ENCODE measurements at places on chromosomes 6 and 20. TPM values are rescaled to one million over a fixed set of nuclear protein-coding genes. Genes with fewer than 3 reads are reported as not detected.

The ZNF311 gene
- total RNA-seq = 1.4 TPM

- DNase-seq = no peak
- H3K4me1 ChIP-seq = no peaks in the 10 kb centered on the region
- H3K27ac ChIP-seq = no peak overlapping the region
- H3K27me3 ChIP-seq = no peaks in the 10 kb centered on the region
- H3K4me3 ChIP-seq = no peak overlapping the region
Measured at GRCh38 chr6:16618962-16619361, 142.3 kb downstream of the ATXN1 start.

GRCh38 chr20:43537921-43538877 is 20.6 kb upstream of the SGK2 start:
- peak; percentile 66 for DNase-seq
- H3K4me1 ChIP-seq = no peaks in the 10 kb centered on the region

DNA sequence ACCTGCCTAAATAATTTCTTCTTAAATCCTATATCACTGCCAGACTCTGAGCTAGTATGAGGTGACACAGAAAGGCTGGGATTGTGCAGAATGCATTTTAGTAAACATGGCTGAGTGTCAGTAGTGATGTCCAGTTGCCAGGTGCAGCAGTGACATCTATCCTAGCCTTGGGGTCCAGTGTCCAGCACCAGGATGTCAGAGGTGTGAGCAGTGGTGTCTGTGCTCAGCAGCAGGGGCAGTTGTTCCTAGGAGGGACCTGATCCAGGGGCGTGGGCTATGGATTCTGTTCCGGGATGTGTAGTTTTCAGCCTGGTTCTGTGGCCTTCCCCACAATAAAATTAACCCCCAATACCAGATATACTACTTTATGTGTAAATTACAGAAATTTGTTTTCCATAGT is 6.0 kb downstream of the HLA-C start:
- H3K36me3 ChIP-seq = peaks cover 7% of the 10 kb centered on the region
- no peaks in the 10 kb centered on the region for H3K4me1 ChIP-seq
- no peak for DNase-seq

- H3K27me3 ChIP-seq = no peaks in the 10 kb centered on the region
- no peaks in the 10 kb centered on the region for H3K36me3 ChIP-seq
- H3K4me3 ChIP-seq = peak overlapping the region; percentile 12
- peaks cover 25% of the 10 kb centered on the region for H3K4me1 ChIP-seq
- DNase-seq = peak; percentile 91
Measured at GRCh38 chr6:148760568-148761526, 14.0 kb downstream of the UST start.

DNA sequence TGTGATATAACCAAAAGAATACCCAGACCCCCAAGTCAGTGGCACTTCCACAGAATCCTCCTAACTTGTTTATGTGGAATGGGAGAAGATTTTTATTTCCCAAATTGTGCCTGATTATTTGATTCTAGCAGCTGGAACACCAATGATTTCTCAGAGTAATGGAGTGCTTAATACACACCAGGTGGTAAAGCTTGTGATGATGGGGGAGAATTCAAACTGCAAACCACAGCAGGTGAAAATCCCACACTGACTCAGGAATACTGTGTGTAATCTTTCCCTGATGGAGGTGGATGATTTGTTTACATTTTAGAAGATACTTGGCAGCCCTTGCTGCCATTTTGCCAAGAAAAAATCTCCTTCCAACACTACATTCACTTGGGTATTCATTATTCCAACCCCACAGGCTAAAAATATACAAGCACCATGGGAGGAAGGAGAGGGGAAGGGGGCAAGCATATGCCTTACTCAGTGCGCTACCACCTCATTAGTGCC is 212.7 kb upstream of the PLN start:
- no peak overlapping the region for H3K4me3 ChIP-seq
- H3K27me3 ChIP-seq = no peaks in the 10 kb centered on the region
- H3K27ac ChIP-seq = no peak overlapping the region
- DNase-seq = no peak
- H3K36me3 ChIP-seq = no peaks in the 10 kb centered on the region

The NOP56 gene
- total RNA-seq = 53.8 TPM

- H3K27me3 ChIP-seq = no peaks in the 10 kb centered on the region
- H3K36me3 ChIP-seq = no peaks in the 10 kb centered on the region
Measured at GRCh38 chr6:11328613-11329247, 96.3 kb upstream of the NEDD9 start.

The AVP gene
- not detected for total RNA-seq

The LY6G6C gene
- not detected for total RNA-seq

DNA sequence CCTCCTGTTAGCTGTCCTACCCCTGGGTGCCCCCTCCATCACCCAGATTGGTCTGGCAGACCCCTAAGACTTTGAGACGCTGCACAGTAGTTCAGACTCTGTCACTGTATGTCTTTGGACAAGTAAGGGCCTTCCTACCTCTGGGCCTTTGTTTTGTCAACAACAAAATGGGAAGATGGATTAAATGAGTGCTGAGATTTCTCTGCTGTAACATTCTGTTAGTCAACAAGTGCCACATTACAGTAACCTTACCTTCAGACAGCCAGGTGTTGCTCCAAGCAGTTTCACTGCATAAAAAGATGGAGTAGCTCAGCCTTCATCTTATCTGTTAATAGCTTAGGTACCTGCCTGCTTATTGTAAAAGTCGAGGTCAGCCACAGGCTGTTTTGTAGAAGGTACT is 16.0 kb downstream of the CHMP4B start:
- DNase-seq = no peak
- H3K36me3 ChIP-seq = no peaks in the 10 kb centered on the region
- H3K27ac ChIP-seq = no peak overlapping the region
- H3K27me3 ChIP-seq = no peaks in the 10 kb centered on the region

- DNase-seq = no peak
- no peak overlapping the region for H3K27ac ChIP-seq
- no peaks in the 10 kb centered on the region for H3K27me3 ChIP-seq
Measured at GRCh38 chr6:150959166-150959565, 93.7 kb downstream of the MTHFD1L start.

GRCh38 chr6:80227545-80228105 is 121.2 kb downstream of the BCKDHB start:
- H3K27me3 ChIP-seq = no peaks in the 10 kb centered on the region
- H3K27ac ChIP-seq = no peak overlapping the region
- no peaks in the 10 kb centered on the region for H3K36me3 ChIP-seq
- H3K4me3 ChIP-seq = no peak overlapping the region
- DNase-seq = no peak

DNA sequence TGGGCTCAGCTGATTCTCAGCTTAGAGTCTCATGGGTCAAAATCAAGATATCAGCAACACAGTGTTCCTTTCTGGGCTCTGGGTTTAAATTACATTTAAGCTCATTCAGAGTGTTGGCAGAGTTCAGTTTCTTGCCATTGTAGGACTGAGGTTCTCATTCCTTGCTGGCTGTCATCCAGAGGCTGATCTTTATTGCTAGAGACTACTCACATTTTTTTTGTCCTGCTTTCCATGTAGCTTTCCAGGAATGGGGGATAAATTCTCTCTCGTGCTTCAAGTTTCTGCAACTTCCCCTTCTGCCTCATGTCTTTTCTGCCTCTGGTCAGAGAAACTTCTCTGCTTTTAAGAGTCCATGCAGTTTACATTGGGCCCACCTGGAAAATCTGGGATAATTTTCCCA is 86.9 kb downstream of the RFX6 start:
- no peak overlapping the region for H3K4me3 ChIP-seq
- H3K27me3 ChIP-seq = no peaks in the 10 kb centered on the region
- no peak for DNase-seq
- no peaks in the 10 kb centered on the region for H3K36me3 ChIP-seq
- H3K27ac ChIP-seq = no peak overlapping the region
- no peaks in the 10 kb centered on the region for H3K4me1 ChIP-seq

DNA sequence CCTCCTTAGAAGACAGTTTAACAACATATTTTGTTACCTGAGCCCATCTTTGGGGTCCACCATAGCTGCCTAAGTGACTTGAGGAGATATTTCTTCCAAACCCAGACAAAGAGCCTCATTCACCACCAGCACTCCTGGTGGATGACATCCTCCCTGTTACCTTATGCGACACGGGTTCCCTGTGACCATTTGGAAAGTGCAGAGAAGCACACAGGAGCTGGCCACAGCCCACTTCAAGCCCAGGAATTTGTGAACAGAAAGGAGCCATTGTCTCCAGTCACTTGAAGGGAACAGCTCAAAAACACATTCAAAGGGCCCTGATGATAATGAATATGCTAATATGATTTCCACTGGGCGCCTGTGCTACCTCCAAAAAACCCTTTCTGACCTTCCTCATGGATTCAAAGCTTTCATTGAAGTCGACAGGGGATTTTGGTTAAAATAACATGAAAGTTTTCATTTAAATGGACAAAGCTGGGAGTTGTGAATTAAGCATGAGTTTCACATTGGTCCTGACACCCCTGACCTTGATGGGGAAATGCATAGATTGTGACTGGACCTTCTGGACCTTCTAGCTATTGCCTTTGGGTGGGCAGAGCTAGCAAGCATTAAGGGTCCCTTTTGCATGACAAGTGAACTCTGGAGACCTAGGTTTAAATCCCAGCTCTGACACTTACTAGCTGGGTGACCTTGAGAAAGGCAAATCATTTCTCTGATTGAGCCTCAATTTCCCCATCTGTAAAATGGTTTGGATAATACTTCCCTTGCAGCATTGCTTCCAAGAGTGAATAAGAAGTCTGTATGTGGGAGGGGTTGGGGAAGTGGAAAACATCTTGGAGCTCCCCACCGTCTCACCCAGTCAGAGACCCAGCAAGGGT is 83.3 kb upstream of the SIRPA start:
- H3K4me1 ChIP-seq = peaks cover 4% of the 10 kb centered on the region
- no peaks in the 10 kb centered on the region for H3K36me3 ChIP-seq
- DNase-seq = no peak
- peak overlapping the region; percentile 18 for H3K27ac ChIP-seq
- no peak overlapping the region for H3K4me3 ChIP-seq

Measured in Peyer's patch (tissue), 4 donors.